ENCODE measurements at places on chromosomes 6 and 20.

GRCh38 chr20:56429502-56429901 lies 17.4 kb downstream of the CASS4 start:
- DNase-seq: no peak

DNA sequence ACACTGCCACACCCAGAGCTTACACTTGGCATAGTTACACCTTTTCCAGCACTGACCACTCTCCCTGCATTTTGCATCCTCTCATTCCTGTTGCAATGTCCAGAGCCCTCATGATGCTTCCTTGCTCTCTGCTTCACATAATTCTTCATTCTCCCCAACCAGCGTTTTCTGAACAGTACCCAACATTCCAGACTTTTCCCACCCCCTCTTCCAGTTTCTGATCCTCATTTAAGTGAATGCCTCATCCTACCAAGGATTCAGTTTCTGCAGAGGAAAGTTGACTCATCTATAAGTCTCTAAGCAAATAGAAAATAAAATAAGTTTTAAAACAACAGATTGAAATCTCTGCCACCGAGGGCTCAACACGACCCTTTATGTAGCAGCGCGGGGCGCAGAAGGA lies 321.3 kb upstream of the TCF21 start:
- no peak for DNase-seq

DNA sequence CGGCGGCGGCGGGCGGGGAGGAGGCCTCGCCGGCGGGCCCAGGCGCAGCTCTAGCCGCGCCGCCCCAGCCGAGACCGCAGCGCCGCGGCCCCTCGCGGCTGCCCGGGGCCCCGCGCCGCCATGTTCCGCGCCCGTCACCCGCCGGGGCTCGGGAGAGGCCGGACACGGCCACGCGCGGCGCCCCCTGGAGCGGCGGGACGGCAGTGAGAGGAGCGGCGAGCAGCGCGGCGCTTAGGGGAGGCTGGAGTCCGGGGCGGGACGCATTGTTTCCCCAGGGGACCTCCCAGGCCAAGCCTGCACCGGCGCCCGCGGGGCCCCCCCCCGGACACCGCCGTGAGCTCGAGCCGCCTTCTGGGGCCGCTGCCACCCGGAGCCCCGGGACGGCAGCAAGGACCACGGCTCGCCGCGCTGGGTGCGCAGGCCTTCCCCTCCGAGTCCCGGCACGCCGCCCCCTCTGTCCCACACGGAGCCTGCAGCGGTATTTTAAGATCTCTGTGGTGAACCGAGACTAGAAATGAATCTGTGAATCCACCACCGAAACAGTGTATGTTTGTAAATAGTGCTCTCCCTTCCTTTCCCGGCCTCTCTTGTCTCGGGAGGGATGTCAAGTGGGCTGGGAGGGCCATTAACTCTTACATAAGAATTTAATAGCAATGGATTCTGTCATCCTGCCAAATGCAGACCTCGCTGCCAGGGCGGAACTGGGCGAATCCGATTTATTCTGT lies 424 bp upstream of the KIF13A start:
- DNase-seq: peak; percentile 50

- DNase-seq: no peak
Measured at GRCh38 chr20:62258499-62259293, 20.4 kb downstream of the OSBPL2 start.

GRCh38 chr6:144718431-144718830 lies 433.3 kb downstream of the UTRN start:
- no peak for DNase-seq

- no peak for DNase-seq
Measured at GRCh38 chr6:143103916-143104315, 43.2 kb downstream of the AIG1 start.

DNA sequence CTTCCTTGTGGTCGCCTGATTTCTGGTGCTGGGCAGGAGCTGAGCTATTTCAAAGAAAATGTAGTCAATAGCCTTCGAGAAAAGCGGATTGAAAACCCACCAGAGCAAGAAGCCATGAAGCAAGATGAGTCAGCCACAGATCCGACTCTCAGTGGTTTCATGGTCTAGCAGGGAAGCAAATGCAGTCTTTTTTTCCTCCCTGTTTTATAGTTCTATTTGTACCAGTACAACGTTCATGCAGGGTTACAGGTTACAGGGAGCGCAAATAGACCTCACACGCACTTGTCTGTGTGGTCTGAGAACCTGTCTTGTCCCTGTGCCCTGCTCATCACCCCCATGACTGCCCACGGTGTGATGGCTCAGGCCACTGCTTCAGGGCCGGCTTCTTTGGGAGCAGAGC lies 309.8 kb upstream of the SUPT3H start:
- DNase-seq: no peak

DNA sequence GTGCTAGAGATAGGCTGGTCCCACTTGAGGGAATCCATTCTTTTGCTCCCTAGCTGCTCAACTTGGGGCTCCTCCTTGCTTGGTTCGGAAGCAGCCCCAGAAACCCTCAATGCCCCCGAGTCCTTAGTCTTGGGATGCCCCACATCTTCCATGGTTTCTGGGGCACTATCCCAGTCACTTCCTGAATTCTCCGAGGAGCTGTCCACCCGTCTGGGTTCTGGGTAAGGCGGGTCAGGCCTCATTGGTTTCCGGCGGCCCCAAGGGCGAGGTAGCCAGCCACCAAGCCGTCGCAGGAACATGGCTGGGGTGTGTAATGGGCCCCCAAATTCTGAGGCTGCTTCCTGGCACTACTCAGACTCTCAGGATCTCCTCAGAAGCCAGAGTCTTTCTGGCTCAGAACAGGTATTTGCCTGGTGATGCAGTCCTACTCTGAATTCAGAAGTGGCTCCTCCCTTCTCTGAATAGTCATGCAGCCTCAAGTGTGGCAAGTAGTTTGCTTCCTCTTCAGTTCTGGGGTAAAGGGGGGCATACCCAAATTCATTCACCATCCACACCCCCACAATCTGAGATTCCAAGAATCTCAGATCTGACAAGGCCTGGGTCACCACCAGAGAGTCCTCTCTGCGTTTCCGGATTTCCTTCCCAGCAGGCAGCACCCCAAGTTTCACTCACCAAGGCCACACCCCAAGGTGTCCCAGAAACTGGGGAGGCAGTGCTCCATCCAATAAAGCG lies 763 bp downstream of the C6orf47 start:
- DNase-seq: no peak

DNA sequence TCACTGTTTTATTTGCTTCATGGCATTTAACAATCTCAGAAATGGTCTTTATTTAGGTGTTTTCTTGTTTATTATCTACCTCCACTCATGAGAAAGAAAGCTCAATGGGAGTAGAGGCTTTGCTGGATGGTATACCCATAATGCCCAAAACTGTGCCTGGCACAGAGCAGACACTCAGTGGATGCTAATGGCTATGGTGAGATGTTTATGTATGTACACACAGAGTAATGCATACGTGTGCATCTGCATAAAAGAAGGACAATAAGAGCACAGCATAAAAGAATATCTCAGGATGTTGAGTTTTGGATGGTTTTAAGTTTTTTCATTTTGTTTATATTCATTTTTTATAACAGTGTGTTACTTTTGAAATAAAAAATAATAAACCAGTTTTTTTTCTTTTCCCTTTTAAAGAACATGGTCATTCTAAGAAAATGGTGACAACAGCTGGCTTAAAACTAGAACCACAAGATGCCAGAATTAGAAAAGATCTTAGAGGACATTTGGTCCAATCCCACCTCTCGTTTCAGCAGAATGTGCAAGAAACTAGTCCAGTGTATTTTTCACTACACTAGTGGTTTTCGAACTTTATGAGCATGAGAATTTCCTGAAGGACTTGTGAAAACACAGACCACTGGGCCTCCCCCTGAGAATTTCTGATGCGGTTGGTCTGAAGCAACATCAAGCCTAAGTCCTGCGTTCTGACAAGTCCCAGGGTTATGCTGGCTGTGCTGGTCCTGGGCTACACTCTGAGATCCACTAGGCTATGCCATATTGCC lies 131.9 kb downstream of the FYN start:
- DNase-seq: no peak

GRCh38 chr6:10589429-10589727 lies 68.2 kb downstream of the GCNT2 start:
- DNase-seq: no peak

DNA sequence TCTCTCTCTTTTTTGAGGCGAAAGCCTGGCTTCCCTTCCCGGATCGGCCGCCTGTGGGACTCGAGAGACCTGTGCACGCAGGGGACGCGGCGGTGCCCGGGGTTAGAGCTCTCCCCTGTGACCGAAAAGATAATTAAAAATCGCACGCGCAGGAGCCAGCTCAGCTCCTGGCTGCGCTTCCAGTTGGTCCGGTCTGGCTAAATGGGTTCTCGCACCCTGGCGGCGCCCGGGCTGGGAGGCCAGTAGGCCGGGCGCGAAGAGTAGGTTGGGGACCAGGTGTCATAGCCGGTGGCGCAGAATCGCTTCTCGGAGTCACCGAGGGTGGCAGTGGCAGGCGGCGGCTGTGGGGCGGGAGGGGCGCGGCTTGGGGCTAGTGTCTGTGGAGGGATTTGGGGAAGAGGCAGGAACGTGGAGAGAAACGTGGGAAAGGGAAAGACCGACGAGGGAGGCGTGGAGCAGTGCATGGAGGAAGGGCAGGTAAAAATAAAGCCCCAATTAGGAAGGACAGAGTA lies 41.9 kb upstream of the SUPT3H start:
- no peak for DNase-seq

GRCh38 chr6:127073222-127073621 lies 45.2 kb upstream of the RSPO3 start:
- DNase-seq: no peak

DNA sequence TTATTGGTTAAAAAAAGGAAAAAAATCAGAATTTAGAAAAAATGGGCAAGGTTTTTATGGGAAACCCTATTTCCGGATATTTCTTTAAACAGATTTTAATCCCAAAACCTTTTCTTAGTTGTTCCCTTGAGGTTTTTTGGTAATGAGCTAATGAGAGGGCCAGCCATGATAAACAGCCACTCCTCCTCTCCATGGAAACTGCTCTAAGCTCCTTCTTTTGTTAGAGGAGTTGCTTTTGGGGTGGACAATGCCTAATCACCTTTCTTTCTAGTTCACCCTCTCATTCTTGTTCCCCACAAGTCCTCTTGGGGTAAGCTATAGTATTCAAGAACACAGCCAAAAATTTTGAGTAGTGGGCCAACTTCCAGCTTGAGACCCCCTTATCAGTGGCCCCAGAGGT lies 105.0 kb upstream of the FAM184A start:
- no peak for DNase-seq

- DNase-seq: no peak
Measured at GRCh38 chr6:208364-208763, 83.9 kb upstream of the DUSP22 start.

DNA sequence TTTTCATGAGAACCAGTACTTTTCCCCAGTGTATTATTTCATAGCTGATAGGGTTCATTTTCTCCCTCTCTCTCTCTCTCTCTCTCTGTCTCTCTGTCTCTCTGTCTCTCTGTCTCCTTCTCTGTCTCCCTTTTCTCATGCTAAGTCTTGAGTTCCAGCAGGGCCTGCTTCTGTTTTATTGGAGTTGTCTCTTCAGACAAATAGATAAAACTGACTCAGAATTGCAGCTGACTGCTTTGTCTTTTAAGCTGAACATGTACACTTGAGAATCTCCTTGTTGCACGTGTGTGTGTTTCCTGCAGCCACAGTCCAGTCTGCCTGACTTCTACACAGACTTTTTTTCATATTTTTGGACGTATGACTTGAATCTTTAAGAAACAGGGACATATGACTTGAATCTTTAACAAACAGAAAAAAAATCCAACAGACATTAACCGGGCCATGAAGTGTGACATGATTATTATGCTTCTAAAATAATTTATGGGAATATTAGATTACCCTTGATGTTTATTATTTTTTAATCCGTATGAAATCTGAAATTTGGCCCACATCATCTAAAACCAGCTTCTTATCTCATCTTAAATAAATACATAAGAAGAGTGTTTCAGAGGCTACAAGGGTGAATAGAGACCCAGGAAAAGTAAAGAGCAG lies 71.5 kb downstream of the JAG1 start:
- DNase-seq: no peak

DNA sequence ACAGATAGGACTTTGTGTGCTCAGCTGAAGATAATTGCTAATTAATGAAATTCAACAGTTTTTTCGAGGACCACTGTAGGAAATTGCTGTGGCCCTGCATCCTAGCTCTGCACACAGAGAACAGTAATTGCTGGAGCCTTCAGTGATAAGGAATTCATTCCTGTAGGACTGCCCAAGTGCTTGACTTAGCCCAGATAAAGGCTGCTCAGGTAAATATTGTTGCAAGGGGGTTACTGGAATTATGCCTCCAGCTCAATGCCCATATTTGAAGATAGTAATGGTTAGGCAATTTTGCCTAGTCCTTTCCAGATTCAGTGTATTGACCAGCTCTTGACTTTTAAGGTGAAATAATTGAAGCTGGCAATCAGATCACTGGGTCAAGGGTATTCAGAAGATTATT lies 122.9 kb downstream of the SLC24A3 start:
- DNase-seq: no peak

DNA sequence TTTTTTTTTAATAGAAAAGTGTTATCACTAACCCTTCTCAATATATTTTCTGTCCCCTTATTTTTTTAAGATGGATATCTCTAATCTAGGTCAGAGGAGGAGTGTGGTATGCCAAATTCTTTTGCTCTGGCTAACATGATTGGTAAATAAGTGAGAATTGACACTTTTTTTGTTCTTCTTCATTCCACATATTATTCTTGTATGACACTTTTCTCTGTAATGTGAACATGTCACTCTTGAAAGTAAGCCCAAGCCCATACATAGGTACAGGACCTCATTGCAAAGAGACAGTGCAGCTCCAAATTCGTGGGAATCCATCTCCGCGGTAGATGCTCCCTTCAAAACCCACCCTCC lies 142.5 kb upstream of the TCF21 start:
- DNase-seq: no peak

DNA sequence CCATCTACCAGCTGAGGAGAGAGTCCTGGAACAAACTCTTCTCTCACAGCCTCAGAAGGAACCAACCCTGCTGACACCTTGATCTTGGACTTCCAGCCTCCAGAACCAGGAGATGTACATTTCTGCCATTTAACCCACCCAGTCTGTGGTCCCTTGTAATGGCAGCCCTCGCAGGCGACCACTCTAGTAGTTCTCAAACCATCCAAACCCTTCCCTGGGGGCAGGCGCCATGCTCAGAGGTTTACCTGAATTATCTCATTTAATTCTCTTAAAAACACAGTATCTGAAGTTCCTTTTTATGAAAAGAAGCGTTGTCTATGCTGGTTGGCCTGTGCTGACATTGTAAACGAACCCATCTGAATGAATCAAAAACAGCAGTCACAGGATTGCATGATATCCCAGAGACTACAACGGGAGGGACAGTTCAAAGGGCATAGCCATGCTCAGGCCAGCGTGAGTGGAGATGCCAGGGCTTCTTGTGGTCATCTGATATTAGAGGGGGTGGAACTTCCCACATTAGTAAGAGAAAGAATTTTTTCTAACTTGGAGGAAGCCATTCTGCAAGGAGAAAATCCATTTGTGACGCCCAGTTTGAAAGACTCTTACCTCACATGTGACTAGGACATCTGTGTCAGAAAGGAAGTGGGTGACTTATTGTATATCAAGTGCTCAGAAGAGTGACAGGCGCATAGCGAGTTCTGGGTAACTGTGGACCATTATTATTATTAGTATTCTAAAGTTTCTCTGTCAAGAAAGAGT lies 17.2 kb upstream of the TAGAP start:
- DNase-seq: no peak

GRCh38 chr20:24100370-24101011 lies 111.9 kb upstream of the GGTLC1 start:
- peak; percentile 70 for DNase-seq

Measured in COR-L47 (cell line).